ENCODE measurements at places on chromosomes 2 and 18.

DNA sequence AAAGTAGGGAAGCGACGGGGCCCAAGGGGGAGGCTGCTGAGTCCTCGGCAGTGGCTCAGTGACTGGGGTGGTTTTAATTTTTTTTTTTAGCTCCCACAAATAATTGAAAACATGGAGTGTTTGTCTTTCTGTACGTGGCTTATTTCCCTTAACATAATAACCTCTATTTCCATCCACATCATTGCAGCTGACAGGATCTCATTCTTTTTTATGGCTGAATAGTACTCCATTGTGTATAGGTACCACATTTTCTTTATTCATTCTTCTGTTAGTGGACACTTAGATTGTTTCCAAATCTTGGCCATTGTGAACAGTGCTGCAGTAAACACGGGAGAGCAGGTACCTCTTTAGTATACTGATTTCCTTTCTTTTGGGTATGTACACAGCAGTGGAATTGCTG, 65.1 kb downstream of the ASAP2 start:
- H3K27me3 ChIP-seq: peaks cover 3% of the 10 kb centered on the region
- H3K4me1 ChIP-seq: no peaks in the 10 kb centered on the region
- H3K4me3 ChIP-seq: no peak overlapping the region
- no peaks in the 10 kb centered on the region for H3K36me3 ChIP-seq

GRCh38 chr2:55482186-55482884, 37.2 kb upstream of the CFAP36 start:
- H3K4me3 ChIP-seq: no peak overlapping the region
- no peak for DNase-seq
- no peak overlapping the region for H3K27ac ChIP-seq
- no peaks in the 10 kb centered on the region for H3K4me1 ChIP-seq
- no peaks in the 10 kb centered on the region for H3K27me3 ChIP-seq
- no peaks in the 10 kb centered on the region for H3K36me3 ChIP-seq

- no peak overlapping the region for H3K4me3 ChIP-seq
- no peak for DNase-seq
- H3K27ac ChIP-seq: no peak overlapping the region
- H3K4me1 ChIP-seq: no peaks in the 10 kb centered on the region
- H3K27me3 ChIP-seq: no peaks in the 10 kb centered on the region
Observed at GRCh38 chr2:151716721-151717120, 17.6 kb downstream of the NEB start.

- H3K36me3 ChIP-seq: no peaks in the 10 kb centered on the region
- no peak overlapping the region for H3K27ac ChIP-seq
Observed at GRCh38 chr18:65487569-65487968, 263.2 kb upstream of the CDH7 start.

GRCh38 chr2:55033076-55033742, 17.0 kb downstream of the RTN4 start:
- no peak overlapping the region for H3K27ac ChIP-seq
- peaks cover 59% of the 10 kb centered on the region for H3K4me1 ChIP-seq
- peak; percentile 22 for DNase-seq
- H3K36me3 ChIP-seq: peaks cover 12% of the 10 kb centered on the region
- H3K27me3 ChIP-seq: no peaks in the 10 kb centered on the region

DNA sequence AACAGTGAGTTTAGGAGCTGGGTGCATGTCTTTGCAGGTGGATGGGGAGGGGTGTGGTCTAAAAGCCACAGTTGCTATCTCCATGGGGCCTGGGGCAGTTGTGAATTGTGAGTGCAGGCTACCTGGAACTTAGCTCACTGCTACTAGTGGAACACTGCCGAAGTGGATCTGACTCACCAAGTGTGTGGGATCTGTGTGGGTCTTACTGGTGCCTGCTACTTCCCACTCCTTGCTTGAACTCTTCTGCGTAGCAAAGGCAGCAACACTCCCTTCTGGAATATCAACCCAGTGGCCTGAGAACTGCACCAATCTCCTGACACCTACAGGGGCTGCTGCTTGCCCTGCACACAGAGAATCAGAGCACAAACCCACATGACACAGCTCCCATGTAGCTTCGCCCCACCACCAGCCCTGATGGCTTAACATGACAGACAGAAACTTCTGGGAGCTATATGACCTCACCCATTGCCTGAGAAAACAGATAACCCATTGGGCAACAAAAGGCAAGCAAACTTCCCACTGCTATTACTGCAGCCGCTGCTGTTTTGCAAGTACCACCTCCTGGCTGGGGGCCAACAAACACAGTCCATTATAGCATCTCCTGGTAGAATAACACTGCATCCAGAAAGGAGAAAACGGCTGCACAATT, 455.1 kb upstream of the DDX18 start:
- H3K27ac ChIP-seq: no peak overlapping the region
- DNase-seq: no peak
- H3K4me1 ChIP-seq: no peaks in the 10 kb centered on the region
- no peaks in the 10 kb centered on the region for H3K36me3 ChIP-seq

GRCh38 chr2:111686994-111687393, 197.0 kb downstream of the ANAPC1 start:
- no peak for DNase-seq
- H3K36me3 ChIP-seq: no peaks in the 10 kb centered on the region
- no peak overlapping the region for H3K27ac ChIP-seq
- H3K27me3 ChIP-seq: peaks cover 6% of the 10 kb centered on the region

DNA sequence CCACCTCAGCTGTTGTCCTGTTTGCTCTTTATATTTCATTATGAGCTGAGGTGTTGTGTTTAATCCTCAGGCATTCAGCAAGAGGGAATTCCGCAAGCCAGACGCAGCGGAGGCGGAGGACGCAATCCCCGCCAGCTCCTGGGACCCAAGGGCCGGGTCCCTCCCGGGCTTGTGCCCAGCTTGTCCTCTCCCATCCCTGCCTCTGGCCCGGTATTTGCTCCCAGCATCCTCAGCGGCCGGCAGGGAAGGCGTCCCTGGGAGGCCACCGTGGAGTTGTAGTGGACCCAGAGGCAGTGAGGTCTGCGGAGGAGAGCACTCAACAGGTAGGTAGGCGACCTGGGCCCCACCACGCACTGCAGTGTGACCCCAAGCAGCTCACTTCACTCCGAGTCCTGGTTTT, 42.5 kb upstream of the FOSL2 start:
- no peaks in the 10 kb centered on the region for H3K27me3 ChIP-seq
- DNase-seq: no peak
- no peak overlapping the region for H3K27ac ChIP-seq
- no peak overlapping the region for H3K4me3 ChIP-seq
- peaks cover 31% of the 10 kb centered on the region for H3K4me1 ChIP-seq
- no peaks in the 10 kb centered on the region for H3K36me3 ChIP-seq

DNA sequence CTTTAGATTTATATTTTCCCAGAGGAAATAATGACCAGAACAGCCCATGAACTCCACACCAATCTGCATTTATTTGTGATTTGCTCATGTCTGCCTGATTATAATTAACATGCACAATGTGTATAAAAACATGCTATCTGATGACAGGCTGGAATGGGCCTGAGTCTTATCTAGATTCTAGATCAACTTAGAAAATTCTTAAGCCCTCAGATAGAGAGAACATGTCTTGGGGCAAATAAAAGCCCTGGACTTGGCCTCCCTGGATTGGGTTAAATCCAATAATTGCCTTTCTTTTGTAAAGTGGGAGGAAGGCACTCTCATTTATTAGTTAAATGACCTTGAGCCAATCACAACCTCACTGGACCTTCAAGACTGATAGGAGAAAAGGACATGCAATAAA, 61.8 kb downstream of the EVA1A start:
- peaks cover 2% of the 10 kb centered on the region for H3K27me3 ChIP-seq
- DNase-seq: no peak
- H3K36me3 ChIP-seq: no peaks in the 10 kb centered on the region
- H3K4me3 ChIP-seq: no peak overlapping the region

DNA sequence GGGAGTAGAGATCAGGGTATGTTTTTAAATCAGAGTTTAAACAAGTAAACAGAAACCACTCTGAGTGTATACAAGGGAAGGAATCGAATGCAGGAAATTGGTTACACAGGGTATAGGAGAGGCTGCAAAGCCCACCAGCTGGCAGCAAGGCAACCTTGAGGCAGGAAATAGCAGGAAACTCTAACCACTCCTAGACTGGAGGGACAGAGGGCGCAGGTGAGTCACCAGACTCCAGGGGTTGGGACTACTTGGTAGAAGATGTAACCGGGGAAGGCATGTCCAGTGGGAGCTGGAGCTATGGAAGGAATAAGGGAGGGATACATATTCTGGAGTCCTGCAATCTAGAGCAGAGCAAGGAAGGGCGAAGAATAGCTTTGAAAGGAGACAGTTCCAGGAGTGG, 152.3 kb downstream of the MEIS1 start:
- DNase-seq: no peak
- H3K36me3 ChIP-seq: no peaks in the 10 kb centered on the region
- no peak overlapping the region for H3K27ac ChIP-seq
- H3K4me3 ChIP-seq: no peak overlapping the region
- no peaks in the 10 kb centered on the region for H3K4me1 ChIP-seq

DNA sequence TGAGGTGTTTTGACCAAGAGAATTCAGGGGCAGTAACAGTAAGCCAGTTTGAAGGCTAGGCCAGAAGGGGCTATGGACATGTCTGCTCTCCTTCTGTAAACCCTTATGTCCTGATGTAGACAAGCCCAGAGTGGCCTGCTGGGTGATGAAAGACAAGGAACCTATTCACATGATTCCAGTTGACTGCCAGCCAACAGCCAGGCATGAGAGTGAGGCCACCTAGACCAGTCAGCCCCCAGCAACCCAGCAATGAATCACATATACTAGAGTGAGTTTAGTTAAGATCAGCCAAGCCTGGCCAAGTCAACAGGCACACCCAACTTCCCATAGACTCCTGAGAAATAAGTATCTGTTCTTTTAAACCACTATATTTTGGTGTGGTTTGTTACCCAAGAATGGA, 1889.7 kb upstream of the CELF4 start:
- H3K27me3 ChIP-seq: no peaks in the 10 kb centered on the region
- H3K27ac ChIP-seq: no peak overlapping the region
- no peak overlapping the region for H3K4me3 ChIP-seq
- no peaks in the 10 kb centered on the region for H3K36me3 ChIP-seq
- no peaks in the 10 kb centered on the region for H3K4me1 ChIP-seq

DNA sequence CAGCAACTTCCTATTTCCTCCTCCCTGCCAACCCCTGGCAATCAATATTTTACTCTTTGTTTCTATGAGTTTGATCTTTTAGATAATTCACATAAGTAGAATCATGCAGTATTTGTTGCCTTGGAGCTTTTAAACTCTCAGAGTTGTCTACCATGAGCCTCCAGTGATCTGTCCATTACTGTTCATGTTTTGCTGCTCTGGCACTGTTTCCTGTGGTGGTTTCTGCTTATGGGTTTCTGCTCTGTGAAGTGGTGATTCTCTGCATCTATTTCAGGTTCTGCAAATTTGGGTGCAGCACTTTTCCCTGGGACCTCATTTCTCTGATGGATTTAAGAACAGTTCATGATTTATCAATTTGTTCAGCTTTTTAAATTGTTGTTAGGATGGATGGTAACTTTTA, 908.1 kb upstream of the FANCL start:
- no peak overlapping the region for H3K4me3 ChIP-seq
- no peak overlapping the region for H3K27ac ChIP-seq
- no peak for DNase-seq
- H3K27me3 ChIP-seq: no peaks in the 10 kb centered on the region

GRCh38 chr2:207869784-207870778, 100.4 kb upstream of the FZD5 start:
- no peak overlapping the region for H3K27ac ChIP-seq
- H3K4me1 ChIP-seq: peaks cover 3% of the 10 kb centered on the region
- no peak for DNase-seq
- no peaks in the 10 kb centered on the region for H3K27me3 ChIP-seq
- no peaks in the 10 kb centered on the region for H3K36me3 ChIP-seq

DNA sequence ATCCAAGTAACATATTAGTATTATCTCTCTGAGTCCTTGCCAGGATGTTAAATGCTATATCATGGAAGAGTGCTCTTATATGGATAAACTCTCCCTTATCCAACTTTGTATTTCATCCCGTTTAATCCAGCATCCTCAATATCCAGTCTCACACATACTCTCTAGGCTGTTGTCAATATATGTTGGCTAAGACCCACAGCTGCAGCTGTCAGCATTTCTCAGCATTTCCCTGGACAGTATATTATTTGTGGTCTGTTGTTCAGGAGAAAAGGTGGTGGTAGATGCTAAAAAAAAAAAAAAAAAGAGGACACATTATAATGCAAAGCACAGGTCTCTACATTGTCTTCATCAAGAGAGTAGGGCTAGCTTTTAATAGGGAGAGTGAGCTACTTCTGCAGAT, 1368.0 kb upstream of the ZEB2 start:
- H3K4me1 ChIP-seq: no peaks in the 10 kb centered on the region
- no peaks in the 10 kb centered on the region for H3K36me3 ChIP-seq
- H3K27me3 ChIP-seq: no peaks in the 10 kb centered on the region
- no peak overlapping the region for H3K27ac ChIP-seq
- no peak for DNase-seq
- no peak overlapping the region for H3K4me3 ChIP-seq

DNA sequence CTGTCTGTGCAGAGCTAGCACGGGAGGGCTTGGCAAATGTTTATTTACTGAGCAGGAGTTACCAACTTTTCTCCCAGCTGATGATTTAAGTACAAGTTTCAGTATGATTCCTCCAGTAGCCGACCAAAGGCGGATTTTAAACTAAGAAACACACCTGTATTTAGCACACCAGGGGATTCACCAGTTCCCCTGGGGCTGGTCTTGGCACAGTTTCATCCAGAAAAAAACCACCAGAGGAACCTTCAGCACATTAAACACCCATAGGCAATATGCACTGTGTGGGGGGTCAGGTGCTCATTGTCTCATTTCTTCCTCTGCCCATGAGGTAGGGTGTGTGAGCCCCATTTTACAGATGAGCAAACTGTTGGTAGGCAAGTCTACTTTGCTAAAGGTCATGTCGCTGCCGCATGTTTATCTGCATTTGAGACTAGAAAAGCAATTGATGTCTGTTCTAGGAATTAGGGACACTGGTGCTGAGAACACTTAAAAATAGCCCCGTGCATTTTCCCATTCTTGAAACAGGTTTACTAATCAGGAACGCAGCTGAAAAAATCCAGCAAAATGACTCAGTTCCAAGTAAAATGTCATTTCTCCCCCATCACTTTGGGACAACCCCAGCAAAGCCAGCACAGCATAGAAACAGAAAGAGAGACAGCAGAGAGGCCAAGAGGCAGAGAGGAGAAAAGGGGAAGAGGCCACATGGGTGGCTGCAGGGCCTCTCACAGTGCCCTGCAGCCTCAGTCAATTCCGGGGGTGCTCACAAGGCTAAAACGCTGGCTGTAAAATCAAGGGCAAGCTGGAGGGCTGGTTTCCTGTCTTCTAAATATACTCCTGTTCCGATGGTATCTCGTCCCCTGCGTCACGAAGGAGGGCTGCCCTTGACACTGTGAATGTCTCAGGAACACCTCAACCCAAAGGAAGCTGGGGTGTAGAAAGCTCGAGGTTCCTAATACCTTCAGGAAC, 166.8 kb upstream of the ID2 start:
- DNase-seq: peak; percentile 84
- H3K27ac ChIP-seq: peak overlapping the region; percentile 96
- H3K4me1 ChIP-seq: peaks cover 46% of the 10 kb centered on the region
- peak overlapping the region; percentile 42 for H3K4me3 ChIP-seq

- no peaks in the 10 kb centered on the region for H3K27me3 ChIP-seq
- H3K36me3 ChIP-seq: peaks cover 11% of the 10 kb centered on the region
- no peak overlapping the region for H3K27ac ChIP-seq
- peak; percentile 9 for DNase-seq
- H3K4me3 ChIP-seq: no peak overlapping the region
- H3K4me1 ChIP-seq: peaks cover 42% of the 10 kb centered on the region
Observed at GRCh38 chr2:143451642-143452281, 322.5 kb downstream of the ARHGAP15 start.

- no peak overlapping the region for H3K27ac ChIP-seq
- H3K27me3 ChIP-seq: no peaks in the 10 kb centered on the region
- H3K36me3 ChIP-seq: no peaks in the 10 kb centered on the region
- no peak overlapping the region for H3K4me3 ChIP-seq
- peaks cover 7% of the 10 kb centered on the region for H3K4me1 ChIP-seq
Observed at GRCh38 chr2:36146765-36147164, 208.8 kb upstream of the CRIM1 start.
